Cardiac muscle cell (in vitro differentiated cells and primary cell): ENCODE measurements at places on chromosomes 5 and 9. TPM values are rescaled to one million over a fixed set of nuclear protein-coding genes. Genes with fewer than 3 reads are reported as not detected.

GRCh38 chr5:119808024-119808423 lies 178.7 kb downstream of the FAM170A start:
- no peaks in the 10 kb centered on the region for H3K36me3 ChIP-seq
- no peaks in the 10 kb centered on the region for H3K27me3 ChIP-seq
- H3K4me1 ChIP-seq: no peaks in the 10 kb centered on the region

Gene GPR21
- total RNA-seq: 0.21 and 1.0 TPM in 2 replicates

Gene ST8SIA4
- total RNA-seq: 0.06 and 0.11 TPM in 2 replicates

- peaks cover 50% of the 10 kb centered on the region for H3K27me3 ChIP-seq
- DNase-seq: no peak
- no peak overlapping the region for H3K4me3 ChIP-seq
Measured at GRCh38 chr9:105658351-105658750, 3.9 kb upstream of the TAL2 start.

DNA sequence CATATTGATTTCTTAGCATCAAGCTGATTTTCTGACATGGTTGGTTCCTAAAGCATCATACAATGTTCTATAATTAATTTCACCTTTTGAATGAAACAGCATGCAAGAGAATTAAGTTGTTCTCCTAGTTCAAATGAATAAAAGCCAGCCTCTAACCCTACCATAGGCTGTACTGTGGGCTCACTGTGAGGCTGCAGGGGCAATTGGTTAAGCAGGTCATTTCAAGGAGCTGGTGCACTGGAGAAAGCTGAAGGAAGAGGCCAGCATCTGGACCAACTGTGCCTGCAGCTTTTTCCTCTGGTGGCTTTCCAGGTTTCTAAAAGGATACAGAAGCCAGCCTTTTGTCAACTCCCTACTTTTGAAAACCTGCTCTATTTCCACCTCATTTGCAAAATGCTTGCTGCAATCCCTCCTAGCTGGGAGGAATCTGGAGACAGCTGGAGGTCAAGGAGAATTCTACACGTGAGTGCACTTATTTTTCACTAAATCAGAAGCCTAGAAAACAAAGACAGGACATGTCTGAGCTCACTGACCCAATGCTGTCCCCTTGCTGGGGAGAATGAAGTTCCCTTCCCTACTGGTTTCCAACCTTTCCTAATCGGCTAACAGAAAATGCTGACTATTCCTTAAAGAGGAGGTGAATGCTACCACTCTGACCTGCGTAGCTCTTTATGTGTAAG lies 158.9 kb downstream of the APBA1 start:
- no peak for DNase-seq
- H3K36me3 ChIP-seq: no peaks in the 10 kb centered on the region
- H3K27me3 ChIP-seq: no peaks in the 10 kb centered on the region

GRCh38 chr5:87401626-87402025 lies 11.1 kb downstream of the CCNH start:
- no peak overlapping the region for H3K4me3 ChIP-seq
- H3K36me3 ChIP-seq: peaks cover 51% of the 10 kb centered on the region
- no peaks in the 10 kb centered on the region for H3K27me3 ChIP-seq
- H3K4me1 ChIP-seq: peaks cover 9% of the 10 kb centered on the region

Gene RGS7BP
- 0.11 and 0.45 TPM in 2 replicates for total RNA-seq

DNA sequence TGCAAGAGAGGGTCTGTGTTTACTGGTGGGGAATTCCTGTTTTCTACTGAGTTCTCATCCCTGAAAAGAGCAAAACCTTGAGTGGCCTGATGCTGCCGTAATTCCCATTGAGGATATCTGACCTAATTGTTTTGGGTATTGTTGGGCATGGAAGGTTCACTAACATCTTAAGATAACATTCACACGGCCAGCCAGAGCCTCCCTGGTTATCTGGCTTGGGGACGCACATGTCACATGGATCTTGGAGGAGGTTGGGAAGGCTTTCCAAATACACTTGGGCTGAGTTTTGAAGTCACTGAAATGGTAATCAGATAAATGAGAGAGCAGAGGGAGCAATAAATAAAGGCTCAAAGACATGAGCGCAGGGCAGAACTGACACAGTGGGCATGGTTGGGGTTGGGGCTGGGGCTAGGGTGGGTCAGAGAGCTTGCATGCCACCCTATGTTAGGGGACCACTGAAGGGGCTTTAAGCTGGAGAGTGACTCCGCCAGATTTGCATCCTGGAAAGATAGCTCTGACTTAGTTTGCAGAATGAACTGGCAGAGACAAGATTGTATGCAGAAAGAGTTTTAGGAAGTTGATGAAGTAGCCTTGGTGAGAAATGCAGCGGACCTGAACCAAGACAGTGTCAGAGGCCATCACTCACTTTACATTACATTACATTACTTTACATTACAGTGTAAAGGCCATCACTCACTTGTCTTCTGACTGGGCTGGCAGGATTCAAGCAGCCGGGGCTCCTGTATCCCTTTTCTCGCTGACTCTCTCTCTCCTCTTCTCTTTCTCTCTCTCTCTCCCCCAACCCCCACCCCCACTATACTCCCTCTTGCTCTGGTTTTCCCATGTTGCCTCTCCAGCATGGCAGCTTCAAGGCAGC lies 24.2 kb downstream of the SLC1A1 start:
- H3K4me3 ChIP-seq: no peak overlapping the region
- no peaks in the 10 kb centered on the region for H3K4me1 ChIP-seq
- DNase-seq: no peak
- no peak overlapping the region for H3K27ac ChIP-seq

Gene OR13F1
- total RNA-seq: not detected in 2 replicates

Gene PTGES
- total RNA-seq: 1.4 and 1.9 TPM in 2 replicates

DNA sequence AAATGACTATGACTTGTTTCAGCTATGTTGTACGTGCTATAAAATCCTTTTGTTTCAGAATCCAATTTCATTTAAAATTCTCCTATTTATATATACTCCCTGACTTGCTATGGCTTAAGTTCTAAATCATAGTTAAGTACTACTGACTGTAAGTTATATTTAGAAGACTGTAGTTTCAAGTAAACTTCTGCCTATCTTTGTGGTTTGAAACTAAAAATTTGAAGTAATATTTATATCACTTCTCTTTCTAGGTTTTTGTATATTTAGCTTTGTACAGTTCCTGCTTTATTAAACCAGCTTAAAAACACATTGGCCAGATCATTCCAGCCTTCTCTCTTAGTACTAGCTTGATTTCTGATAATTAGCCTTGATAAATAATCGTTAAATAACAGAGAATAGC lies 196.3 kb downstream of the MLLT3 start:
- no peak for DNase-seq
- H3K4me1 ChIP-seq: peaks cover 16% of the 10 kb centered on the region
- no peaks in the 10 kb centered on the region for H3K36me3 ChIP-seq
- no peak overlapping the region for H3K27ac ChIP-seq

DNA sequence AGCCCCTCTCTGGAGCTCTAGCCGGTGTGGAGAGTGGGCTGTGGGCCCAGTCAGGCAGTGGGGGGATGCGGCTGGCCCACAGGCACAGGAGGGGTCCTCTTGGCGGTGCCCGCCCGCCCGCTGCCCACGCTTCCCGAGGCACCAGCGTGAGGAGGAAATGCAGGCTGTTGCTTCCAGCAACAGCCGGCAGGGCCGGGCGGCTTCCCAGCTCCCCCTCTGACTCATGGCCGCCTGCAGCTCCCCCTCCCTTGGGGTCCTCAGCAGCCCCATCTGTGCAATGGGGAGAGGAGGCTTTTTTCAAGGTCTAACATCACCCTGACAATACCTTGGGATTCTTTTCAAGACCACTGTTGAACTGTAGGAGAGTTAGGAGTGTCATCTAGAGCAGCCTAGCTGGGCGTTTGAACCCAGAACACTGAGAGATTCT lies 10.4 kb downstream of the CXXC5 start:
- DNase-seq: peak; percentile 60
- H3K27ac ChIP-seq: peak overlapping the region; percentile 99
- H3K4me1 ChIP-seq: peaks cover 64% of the 10 kb centered on the region
- no peak overlapping the region for H3K4me3 ChIP-seq
- H3K36me3 ChIP-seq: no peaks in the 10 kb centered on the region
- H3K27me3 ChIP-seq: no peaks in the 10 kb centered on the region

- H3K27me3 ChIP-seq: no peaks in the 10 kb centered on the region
- H3K4me3 ChIP-seq: no peak overlapping the region
- H3K4me1 ChIP-seq: peaks cover 10% of the 10 kb centered on the region
- no peak overlapping the region for H3K27ac ChIP-seq
- H3K36me3 ChIP-seq: no peaks in the 10 kb centered on the region
Measured at GRCh38 chr5:134432174-134432573, 20.5 kb upstream of the CDKN2AIPNL start.

GRCh38 chr9:106941916-106942315 lies 79.0 kb downstream of the ZNF462 start:
- no peaks in the 10 kb centered on the region for H3K4me1 ChIP-seq
- no peaks in the 10 kb centered on the region for H3K27me3 ChIP-seq
- H3K36me3 ChIP-seq: peaks cover 33% of the 10 kb centered on the region
- DNase-seq: no peak
- no peak overlapping the region for H3K27ac ChIP-seq

DNA sequence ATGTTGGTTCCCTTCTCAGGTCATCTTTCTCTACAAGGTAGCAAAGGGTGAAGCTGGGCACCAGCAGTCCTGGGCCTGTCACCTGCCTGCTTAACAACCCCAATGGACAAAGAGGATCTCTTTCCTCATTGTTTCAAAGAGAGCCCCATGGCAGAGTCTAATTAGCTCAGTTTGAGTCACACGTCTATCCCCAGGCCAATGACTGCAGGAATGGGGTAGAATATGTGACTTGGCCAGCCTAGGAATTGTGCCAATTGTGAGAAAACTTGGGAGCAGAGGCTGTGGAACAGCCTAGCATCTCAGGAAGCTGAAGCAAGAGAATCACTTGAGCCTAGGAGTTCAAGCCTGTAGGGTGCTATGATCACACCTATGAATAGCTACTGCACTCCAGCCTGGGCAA lies 3.6 kb upstream of the RAPGEF1 start:
- no peaks in the 10 kb centered on the region for H3K27me3 ChIP-seq
- no peaks in the 10 kb centered on the region for H3K36me3 ChIP-seq
- peaks cover 4% of the 10 kb centered on the region for H3K4me1 ChIP-seq
- DNase-seq: no peak
- no peak overlapping the region for H3K27ac ChIP-seq
- H3K4me3 ChIP-seq: no peak overlapping the region

DNA sequence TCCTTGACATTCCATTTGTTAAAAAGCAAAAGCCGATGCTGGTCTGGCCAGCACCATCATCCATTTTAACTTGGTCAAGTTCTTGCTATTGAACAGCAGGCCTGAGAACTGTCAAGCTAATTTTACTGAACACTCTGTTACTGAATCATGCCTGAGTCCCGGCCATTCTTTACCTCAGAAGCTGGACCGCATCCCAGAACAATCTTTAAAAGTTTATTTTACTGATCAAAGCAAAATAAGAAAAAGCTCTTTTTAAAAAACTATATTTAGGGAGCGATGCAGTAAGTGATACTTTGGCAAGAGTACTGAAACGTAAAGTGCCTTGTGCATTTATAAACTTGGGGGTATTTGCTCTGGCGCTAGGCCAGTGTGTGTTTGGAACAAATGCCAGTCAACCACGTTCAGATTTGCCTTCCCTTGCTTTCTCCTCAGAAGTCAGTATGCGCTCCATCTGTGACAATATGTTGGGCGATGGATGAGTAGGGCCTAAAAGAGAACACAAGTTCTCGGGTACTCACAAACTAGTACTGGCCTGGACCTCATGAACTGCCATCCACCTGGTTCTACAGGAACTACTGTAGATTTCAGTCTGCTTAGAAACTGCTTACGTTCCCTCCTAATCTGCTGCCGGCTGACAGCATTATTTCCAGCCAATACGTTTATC lies 161.9 kb downstream of the MAPKAP1 start:
- DNase-seq: no peak
- H3K4me3 ChIP-seq: no peak overlapping the region
- peaks cover 55% of the 10 kb centered on the region for H3K4me1 ChIP-seq
- peak overlapping the region; percentile 30 for H3K27ac ChIP-seq
- H3K27me3 ChIP-seq: no peaks in the 10 kb centered on the region
- no peaks in the 10 kb centered on the region for H3K36me3 ChIP-seq

- no peaks in the 10 kb centered on the region for H3K4me1 ChIP-seq
- DNase-seq: no peak
- H3K27me3 ChIP-seq: no peaks in the 10 kb centered on the region
- peaks cover 61% of the 10 kb centered on the region for H3K36me3 ChIP-seq
Measured at GRCh38 chr9:106932178-106932577, 69.2 kb downstream of the ZNF462 start.

GRCh38 chr5:5581080-5581479 lies 158.6 kb downstream of the ICE1 start:
- H3K27ac ChIP-seq: no peak overlapping the region
- H3K27me3 ChIP-seq: no peaks in the 10 kb centered on the region
- H3K4me3 ChIP-seq: no peak overlapping the region
- no peaks in the 10 kb centered on the region for H3K4me1 ChIP-seq

Gene PCDHGC4
- total RNA-seq: 1.1 and 7.9 TPM in 2 replicates
